Natural killer cell (primary cell): ENCODE measurements at places on chromosomes 6 and 20.

- no peak for DNase-seq
These were observed 54.0 kb downstream of the TMEM242 start for GRCh38 chr6:157269261-157269794.

GRCh38 chr6:46891252-46891795 is 30.4 kb downstream of the ADGRF5 start:
- no peak for DNase-seq

- no peak for DNase-seq
These were observed 28.9 kb downstream of the SNX5 start for GRCh38 chr20:17939622-17940223.

DNA sequence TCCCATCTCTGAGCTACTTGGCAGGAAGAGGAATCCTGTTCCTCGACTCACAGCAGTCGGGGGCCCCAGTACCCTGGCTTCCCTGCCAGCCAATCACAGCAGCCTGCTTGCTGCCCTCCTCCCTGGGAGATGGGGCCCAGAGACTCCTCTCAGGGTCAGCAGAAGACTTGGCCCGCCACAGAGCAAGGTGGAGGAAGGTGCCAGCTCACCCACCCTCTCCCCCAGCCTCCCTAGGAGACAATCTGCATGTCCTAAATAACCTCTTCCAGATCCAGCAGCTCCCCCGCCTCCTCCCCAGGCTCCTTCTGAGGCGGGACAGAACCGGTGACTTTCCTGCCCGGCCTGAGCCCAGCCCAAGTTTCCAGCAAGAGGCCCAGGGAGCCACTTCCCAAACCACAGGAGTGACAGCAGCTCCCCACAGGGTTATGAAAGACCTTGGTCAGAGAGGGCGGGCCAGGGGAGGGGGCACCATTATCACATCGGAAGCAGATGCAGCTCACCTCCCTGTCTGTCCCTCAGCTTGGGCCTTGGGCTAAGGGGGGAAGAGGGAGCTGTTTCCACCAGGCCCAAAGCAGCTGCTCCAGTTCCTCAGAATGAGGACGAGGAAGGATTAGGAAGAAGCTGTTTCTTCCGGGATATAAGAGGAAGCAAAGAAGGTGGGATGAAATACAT is 2.3 kb downstream of the CCND3 start:
- no peak for DNase-seq

DNA sequence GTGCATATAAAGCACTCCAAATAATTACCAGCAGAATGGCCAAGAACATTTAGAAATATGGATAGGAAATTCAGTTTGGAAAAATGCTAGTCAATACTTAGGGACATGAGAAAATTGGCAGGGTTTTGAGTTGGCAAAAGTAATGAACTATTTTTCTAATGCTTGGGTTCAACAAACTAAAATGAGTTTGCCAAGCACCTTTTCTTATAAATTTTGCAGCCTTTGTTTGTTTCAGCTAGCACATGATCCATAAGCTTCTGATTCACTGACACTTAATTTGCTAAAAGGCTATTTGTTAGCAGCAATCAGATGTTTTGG is 324.8 kb downstream of the QKI start:
- no peak for DNase-seq

DNA sequence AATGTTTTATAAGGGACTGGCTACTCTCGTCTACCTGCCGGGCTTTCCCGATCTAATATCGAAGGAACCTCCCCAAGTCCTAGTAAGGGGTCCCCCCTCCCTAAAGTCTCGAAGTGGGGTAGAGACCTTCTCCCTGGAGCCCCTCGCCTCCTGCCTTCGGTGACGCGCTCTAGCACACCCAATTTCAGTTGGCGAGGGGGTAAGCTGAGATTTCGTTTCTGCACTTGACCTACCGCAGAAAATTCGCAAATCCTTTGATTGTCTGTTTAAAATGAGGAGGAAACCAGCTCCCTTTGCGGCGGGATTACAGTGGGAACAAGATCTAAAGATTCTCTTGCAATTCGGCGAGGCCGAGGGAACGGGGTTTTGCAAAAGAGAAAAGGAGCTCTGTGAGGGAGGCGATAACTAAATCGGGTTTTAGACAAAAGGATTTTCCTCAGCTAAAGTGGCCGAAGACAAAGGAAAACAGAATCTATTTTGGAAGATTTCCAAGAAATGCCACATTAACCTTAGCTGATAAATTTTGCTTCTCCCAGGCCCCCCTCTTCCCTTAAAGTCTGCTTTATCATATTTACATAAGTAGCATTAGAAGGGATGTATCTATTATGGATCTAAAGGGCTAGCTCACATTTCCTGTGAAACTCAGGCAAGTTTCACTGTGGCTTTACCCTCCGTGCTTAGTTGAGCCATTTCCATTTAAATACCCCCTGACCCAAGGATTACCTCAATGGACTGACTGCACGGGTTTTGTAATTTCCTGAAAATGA is 8.4 kb downstream of the SIM1 start:
- DNase-seq = no peak

DNA sequence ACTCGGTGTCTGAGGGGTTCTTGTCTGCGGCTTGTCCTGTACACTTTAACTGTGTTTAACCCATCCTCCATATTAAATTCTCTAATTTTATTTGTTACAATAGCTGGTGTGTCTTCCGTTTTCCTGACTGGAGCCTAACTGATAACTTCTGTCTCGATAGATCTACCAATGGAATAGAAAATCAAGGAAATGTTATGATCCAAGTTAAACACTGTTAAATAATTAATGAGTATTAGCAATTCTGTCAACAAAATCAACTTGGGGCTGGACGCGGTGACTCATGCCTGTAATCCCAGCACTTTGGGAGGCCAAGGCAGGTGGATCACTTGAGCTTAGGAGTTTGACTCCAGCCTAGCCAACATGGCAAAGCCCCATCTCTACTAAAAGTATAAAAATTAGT is 81.7 kb downstream of the DNAH8 start:
- DNase-seq = no peak

GRCh38 chr6:97668716-97669115 is 385.7 kb upstream of the MMS22L start:
- no peak for DNase-seq

- no peak for DNase-seq
These were observed 81.4 kb downstream of the JARID2 start for GRCh38 chr6:15327271-15327670.

- DNase-seq = no peak
These were observed 323.3 kb upstream of the NT5E start for GRCh38 chr6:85126485-85127167.

DNA sequence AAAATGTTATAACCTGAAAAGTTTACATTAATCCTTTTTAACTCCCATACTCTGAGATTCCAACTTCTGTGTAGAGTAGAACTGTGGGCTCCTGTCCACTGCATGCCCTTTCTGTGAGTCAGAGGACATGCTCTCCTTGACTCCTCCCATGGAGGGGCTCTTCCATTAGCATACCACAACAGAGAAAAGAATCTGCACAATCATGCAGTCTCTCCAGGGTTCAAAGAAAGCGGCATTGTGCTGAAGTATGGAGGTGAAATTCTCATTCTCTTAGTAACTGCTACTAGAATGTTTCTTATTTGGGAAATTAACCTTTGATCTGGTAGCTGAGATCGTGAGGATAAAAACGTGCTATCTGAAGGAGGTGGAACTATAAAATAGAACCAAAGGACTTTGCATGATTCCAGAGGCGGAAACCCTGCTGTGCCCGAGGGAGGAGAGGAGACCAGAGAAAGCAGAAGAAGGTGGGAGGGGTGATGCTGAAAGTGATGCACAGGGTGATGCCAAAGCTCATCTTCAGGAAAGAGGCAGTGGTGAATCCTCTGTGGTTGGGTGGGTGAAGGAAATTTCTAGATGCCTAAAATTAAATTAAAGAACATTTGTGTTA is 202.2 kb upstream of the PCSK2 start:
- DNase-seq = no peak

DNA sequence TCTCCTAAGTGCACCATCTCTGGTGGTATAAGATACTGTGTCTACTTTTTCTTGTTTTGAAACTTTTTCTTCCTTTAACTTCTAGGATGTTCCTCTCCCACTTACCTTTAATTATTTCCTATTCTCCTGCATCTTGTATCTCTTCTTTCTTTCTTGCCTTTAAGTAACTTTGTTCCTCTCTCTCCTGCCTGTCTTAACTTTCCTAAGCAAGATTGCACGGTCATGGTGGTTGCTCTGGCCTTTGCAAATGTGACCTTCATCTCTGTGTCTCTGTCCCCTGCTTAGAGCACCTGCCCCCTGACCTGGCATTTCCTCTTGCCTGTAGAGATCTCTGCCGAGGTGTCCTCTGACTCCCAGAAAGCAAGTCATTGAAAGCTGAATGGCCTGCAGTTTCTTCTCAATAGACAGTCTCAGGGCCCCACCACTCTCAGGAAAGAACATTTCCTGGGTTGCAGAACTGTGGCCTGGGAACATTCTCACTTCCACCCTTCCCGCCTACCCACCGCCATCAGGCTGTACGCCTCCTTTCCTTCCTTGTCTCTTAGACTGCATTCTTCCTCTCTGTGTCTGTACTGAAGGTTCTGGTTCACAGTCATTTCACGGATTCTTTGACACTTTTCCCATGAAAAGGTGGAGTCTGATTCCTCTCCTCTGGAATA is 12.8 kb downstream of the ZDHHC14 start:
- DNase-seq = no peak

DNA sequence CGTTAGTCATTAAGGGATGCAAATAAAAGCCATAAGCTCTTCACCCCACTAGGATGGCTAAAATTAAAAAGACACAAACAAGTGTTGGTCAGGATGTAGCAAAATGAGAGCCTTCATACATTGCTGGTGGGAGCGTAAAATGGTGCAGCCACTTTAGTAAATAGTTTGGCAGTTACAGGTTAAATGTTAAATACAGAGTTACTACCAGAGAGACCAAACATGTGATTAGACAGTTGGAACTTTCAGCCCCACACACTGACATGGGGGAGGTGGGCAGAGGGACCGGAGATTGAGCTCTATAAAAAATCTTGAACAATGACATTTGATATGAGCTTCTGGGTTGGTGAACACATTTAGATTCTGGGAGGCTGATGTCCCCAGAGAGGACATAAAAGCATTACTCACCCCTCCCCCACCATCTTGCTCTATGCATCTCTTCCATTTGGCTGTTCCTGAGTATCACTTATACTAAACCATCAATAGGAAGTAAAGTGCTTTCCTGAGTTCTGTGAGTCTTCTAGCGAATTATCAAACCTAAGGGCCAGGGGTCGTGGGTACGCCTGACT is 20.4 kb upstream of the ZNF318 start:
- DNase-seq = no peak

- DNase-seq = no peak
These were observed 73.5 kb downstream of the AKAP7 start for GRCh38 chr6:131208787-131209186.

DNA sequence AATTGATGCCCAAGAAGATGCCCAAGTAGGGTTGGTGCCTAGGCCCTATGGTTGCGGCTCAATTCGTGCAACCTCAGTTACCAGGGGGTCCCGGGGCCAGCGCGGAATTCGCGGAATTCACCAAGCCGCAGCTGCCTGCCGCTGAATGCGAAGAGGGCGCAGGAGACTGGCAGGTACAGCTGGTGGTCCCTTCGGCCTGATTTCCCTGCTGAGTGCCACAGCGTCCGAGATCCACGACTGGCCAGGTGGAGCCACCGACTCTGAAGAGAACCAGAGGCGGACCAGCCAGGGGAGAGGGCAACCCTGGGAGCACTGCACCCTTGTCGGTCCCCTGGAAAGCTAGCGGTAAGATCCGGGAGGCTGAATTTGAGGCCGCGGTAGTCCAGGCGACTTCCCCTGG is 6.8 kb upstream of the TFAP2D start:
- DNase-seq = no peak

GRCh38 chr6:92132457-92132856 is 1286.9 kb downstream of the EPHA7 start:
- no peak for DNase-seq

DNA sequence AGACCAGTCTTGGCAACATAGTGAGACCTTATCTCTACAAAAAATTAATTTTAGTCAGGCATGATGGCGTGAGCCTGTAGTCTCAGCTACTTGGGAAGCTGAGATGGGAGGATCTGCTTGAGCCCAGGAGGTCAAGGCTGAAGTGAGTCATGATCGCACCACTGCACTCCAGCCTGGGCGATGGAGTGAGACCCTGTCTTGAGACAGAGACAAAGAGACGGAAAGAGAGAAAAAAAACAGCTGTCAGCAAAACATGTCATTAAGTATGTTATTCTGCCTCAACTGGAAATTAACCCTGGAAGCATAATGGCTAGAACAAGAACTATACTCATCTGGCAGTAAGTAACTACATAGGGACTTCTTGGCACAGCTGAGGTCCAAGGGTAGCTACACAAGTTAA is 7.2 kb downstream of the MMS22L start:
- DNase-seq = no peak

GRCh38 chr6:161242113-161242512 is 31.7 kb downstream of the AGPAT4 start:
- DNase-seq = peak; percentile 56

GRCh38 chr6:45082091-45082490 is 246.0 kb upstream of the RUNX2 start:
- no peak for DNase-seq

DNA sequence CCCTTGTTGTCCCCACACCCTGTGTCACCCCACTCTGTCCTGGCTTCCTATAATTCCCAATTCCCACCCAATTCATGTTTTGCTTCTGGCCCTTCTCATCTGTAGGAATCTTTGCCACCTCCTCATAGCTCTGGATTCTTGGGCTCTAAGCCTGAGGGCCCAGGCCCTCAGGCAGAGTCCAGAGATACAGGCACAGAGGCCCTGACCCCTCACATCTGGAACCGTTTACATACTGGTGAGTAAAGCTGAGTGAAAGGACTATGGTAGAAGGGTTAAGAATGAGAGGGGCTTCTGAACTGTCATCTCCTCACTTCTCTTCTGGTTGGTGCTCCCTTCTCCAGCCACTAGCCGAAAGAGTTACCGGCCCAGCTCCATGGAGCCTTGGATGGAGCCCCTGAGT is 13.6 kb downstream of the PRRC2A start:
- no peak for DNase-seq

DNA sequence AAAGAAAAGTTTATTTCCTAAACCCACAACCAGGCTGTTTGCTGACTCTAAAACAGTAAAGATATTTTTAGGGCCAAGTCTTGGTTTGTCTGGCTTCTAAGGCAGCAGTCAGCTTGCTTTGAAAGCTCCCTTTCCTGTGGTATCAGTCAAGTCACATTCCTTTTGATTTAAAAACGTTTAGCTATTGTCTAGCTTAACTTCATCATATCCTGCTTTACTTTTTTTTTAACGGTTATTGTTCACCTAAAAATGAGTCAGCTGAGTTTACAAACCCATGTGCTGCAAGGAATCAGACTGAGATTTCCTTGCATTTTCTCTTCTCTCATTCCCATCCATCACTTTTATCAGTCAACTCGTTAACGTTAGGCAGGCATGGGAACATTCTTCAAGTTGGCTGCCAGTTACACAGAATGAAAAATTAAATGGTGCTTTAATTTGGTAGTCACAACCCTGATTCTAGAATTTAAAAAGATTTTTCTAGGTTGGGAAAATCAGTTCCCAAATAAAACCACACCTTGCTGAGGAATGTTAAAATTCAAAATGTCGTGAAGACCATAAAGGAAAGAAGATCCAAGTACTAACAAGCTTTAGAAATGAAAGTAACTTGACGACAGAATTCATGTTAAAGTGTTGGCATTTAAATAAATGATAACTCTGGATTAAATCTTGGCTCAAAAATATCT is 45.9 kb downstream of the ELOVL5 start:
- no peak for DNase-seq
